ENCODE measurements at places on chromosomes 16 and 17. TPM values are rescaled to one million over a fixed set of nuclear protein-coding genes. Genes with fewer than 3 reads are reported as not detected.

Gene CBX2
- polyA plus RNA-seq: 0.26 TPM

Gene SDK2
- 3.3 TPM for polyA plus RNA-seq

Gene MFAP4
- not detected for polyA plus RNA-seq

Gene WWP2
- 61.5 TPM for polyA plus RNA-seq

Gene TRIM37
- 7.9 TPM for polyA plus RNA-seq

Gene PYY
- polyA plus RNA-seq: not detected

Gene NPIPA5
- 1.4 TPM for polyA plus RNA-seq

Gene KRT39
- not detected for polyA plus RNA-seq

Gene SLC35G6
- polyA plus RNA-seq: not detected

Gene ICAM2
- polyA plus RNA-seq: 183 TPM

Gene TEX14
- polyA plus RNA-seq: not detected

All from IgD-negative memory B cell (primary cell).